ENCODE measurements at places on chromosomes 16 and 17.

DNA sequence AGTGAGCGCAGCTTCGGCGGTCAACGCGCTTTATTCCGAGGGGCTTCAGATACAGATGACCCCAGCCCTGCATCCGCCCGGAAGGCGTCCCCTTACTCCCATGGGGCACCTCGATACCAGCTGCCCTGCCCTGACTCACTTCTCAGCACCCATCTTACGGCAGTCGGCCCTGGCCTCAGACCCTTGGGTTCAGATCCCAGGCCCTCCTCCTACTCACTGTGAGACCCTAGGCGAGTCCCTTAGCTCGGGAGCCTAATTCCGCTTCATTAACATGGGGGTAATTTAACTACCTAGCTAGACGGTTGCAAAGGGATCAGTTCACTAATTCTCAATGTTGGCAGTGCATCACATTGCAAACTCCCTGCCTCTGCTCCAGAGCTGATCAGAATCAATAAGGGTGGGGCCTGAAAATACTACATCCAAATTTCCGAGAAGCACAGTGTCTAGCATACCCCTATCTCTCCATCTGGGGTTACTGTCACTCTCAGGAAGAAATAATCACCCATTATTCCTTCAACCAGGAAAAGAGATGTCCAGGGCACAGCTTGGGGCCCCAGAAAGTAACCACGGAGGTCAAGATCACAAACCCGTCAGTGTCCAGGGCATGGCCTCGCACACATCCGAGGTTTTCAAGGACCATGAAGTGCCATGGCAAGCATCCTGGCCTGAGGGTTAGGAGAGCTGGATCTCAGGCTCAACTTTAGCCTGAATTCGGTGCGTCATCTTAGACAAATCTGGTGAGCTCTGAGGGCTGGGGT is 415 bp upstream of the FLOT2 start:
- DNase-seq = no peak

DNA sequence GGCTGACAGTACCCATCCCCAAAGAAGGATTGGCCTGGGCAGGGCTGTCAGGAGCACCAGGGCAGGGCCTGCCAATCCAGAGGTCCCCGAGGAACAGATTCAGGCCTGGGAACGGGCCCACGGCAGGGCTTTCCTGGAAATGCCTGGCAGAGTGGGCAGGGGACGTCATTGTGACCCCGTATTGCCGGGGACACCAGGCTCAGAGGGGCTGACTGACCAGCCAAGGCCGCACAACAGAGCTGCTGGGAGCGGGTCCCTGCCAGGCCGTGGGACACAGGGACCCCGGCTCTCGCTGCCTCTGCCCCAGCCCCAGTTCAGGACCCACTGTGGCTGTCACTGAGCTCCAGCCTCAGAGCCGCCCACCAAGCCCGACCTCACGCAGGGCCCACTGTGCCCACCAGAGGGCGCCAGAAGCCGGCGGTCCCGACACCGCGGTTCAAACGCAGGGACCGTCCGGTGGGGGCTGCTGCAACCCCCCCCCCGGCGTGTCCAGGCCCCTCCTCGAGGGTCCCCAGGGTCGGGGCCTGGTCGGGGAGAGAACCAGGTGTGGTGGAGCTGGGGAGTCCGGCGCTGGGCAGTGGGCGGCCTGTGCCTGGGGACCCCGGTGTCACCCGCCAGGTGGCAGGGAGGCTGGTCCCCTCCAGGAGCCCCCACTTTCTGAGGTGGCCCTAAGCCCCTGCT is 15.2 kb upstream of the SSTR5 start:
- peak; percentile 56 for DNase-seq

DNA sequence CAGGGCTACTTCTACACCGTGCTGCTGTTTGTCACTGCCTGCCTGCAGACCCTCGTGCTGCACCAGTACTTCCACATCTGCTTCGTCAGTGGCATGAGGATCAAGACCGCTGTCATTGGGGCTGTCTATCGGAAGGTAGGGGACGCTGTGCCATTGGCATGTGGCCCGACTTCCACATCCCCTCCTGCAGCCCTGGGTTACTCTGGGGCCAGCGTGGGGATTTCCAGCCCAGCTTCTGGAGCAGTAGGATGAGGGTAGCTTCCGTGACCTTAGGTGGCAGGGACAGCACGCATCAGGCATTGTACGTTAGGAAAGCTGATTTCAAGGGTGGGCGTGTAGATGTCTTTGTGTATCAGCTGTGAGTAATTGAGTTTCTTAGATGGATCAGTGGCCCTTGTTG is 96.5 kb downstream of the ABCC1 start:
- peak; percentile 52 for DNase-seq

- no peak for DNase-seq
Measured at GRCh38 chr16:7744546-7745264, 412.1 kb downstream of the RBFOX1 start.

- no peak for DNase-seq
Measured at GRCh38 chr17:21279582-21279981, 4.9 kb upstream of the MAP2K3 start.

DNA sequence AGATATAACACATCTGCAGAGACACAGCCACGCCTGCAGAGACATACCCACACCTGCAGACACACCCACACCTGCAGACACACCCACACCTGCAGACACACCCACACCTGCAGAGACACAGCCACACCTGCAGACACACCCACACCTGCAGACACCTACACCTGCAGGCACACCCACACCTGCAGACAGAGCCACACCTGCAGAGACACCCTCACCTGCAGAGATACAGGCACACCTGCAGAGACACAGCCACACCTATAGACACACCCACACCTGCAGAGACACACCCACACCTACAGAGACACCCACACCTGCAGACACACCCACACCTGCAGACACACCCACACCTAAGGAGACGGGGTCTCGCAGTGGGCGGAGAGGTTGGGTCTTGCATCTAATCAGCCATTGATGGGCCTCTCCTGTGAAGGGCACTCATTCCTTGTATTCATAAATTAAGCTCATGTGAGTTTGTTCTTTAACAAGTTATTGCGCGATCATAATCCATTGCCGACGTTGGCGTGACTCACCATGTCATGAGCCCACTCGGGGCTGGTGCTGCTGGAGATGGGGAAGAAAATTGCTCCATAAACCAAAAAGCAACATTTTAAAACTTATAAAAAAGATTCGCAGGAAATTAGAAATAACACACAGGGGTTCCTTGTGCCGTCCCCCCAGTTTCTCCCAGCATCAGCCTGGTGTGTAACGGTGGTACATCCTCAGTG is 28.9 kb upstream of the CDH15 start:
- DNase-seq = peak; percentile 13

- no peak for DNase-seq
Measured at GRCh38 chr16:67149276-67150046, 1.3 kb downstream of the B3GNT9 start.

GRCh38 chr17:68801335-68802247 is 153.6 kb downstream of the ABCA8 start:
- DNase-seq = no peak

GRCh38 chr16:55030944-55031343 is 100.3 kb downstream of the IRX5 start:
- DNase-seq = no peak

GRCh38 chr16:78990309-78990701 is 610.2 kb downstream of the MAF start:
- no peak for DNase-seq

- no peak for DNase-seq
Measured at GRCh38 chr17:10744501-10745000, 14.7 kb upstream of the TMEM220 start.

Data from suppressor macrophage treated with lipopolysaccharide for 4 hours (primary cell).